ENCODE measurements at places on chromosomes 16 and 17. TPM values are rescaled to one million over a fixed set of nuclear protein-coding genes. Genes with fewer than 3 reads are reported as not detected.

The ACSM2A gene
- total RNA-seq = not detected

GRCh38 chr16:54538276-54538675, 251.7 kb upstream of the IRX3 start:
- DNase-seq = no peak

DNA sequence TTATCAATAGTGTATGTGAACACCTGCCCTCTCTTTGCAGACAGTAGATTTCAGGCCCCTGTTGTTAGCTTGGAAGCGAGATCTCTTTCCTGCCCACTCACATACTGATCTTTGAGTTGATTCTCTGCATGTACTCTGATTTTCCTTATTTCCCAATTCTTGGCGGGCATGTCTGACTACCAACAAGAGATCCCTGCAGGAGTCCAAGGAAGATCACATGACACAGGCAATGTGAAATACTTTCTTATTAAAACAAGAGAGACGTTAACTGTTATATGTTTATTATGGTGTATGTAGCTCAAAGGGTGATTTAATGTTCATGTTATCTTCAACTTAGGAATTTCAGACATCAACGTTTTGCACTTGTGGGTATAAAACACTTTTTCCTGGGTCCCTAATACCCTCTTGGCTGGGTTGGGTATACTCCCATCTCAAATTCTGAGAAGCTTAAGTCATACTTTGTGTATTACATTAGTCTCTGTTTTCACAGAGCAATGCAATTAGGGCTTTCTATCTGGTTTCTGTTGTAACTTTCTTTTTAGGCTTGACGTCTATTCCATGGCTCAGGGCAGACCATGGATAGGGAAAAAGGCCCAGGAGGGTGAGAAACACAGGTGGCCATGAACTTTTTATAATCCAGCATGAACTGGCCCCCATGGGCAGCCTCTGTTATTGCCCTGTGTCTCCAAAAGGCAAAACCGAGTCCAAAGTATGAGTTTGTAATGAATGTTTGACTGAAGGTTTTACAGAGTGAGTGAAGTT, 32.2 kb downstream of the HSD17B2 start:
- DNase-seq = no peak

GRCh38 chr16:49493836-49494235, 120.2 kb downstream of the C16orf78 start:
- DNase-seq = no peak

GRCh38 chr17:4247971-4248388, 15.8 kb downstream of the ANKFY1 start:
- no peak for DNase-seq

All from Daoy (cell line).